Stimulated activated CD4-positive, alpha-beta T cell treated with anti-CD3 and anti-CD28 coated beads, Interleukin-15, amount 100 ng/mL, for 1 hour (primary cell): ENCODE measurements at places on chromosomes 11 and 22.

DNA sequence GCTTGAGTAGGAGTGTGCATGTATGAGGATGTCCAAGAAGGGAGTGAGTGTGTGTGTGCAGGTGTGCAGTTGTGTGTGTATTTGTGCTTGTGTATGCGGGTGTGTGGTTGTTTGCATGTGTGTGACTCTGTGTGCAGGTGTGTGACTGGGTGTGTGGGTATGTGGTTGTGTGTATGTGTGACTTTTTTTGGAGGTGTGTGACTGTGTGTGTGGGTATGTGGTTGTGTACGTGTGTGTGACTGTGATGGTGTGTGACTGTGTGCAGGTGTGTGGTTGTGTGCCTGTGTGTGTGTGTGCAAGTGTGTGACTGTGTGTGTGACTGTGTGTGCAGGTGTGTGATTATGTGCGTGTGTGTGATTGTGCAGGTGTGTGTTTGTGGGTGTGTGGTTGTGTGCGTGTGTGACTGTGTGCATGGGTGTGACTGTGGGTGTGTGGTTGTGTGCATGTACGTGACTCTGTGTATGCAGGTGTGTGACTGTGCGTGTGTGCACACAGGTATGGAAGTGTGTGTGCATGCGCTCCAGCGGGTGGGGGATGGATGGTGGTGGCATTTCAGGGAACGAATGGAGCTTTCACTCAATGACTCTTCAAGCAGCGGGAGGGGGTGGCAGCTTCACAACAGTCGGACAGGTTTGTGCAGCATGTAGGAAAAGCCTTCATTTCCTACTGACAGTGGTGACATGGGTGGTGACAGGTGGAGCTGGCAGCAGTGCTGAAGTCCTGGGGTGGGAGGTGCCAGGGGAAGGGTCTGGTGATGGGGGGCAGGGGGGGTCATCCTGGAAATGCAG, 47.6 kb downstream of the CACNA1I start:
- no peak for DNase-seq

GRCh38 chr11:69008737-69009440, 4.2 kb downstream of the MRGPRF start:
- DNase-seq = no peak

GRCh38 chr11:24005202-24005876, 491.5 kb upstream of the LUZP2 start:
- DNase-seq = no peak

GRCh38 chr11:29131055-29131454, 885.8 kb downstream of the KCNA4 start:
- DNase-seq = no peak

- no peak for DNase-seq
Observed at GRCh38 chr11:125063429-125064043, 431 bp downstream of the SLC37A2 start.

DNA sequence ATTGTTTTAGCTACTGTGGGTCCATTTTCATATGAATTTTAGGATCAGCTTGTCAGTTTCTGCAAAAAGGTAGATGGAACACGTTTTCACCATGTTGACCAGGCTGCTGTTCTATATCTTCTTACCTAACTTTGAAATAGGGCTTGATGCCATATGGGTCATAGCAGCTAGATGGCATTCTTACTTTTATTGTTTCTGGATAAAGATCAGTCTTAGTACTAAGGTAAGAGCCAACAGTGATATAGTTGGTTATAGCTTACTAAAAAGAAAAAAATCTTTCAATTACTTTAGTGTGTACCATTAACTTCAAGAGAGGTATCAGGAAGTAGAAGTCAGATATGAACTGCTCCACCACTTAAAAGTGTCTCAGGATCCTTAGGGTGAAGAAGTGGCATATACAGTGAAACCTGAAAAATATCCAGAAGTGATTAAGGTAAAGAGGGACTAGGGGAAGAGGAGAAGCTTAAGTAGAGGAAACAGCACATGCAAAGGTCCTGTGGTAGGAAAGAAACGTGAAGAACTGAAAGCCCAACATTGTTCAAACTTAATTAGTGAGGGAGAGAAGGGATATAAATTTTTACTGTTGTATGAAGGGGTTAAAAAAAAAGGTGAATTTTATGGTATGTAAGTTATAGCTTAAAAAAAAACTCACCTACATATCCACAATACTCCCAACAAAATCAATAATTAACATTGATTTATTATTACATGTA, 59.9 kb upstream of the B3GNT6 start:
- no peak for DNase-seq

GRCh38 chr11:17561526-17561925, 14.5 kb downstream of the OTOG start:
- no peak for DNase-seq

GRCh38 chr11:67441731-67442351, 1.4 kb downstream of the CORO1B start:
- no peak for DNase-seq

GRCh38 chr11:70191495-70192140, 11.5 kb upstream of the FADD start:
- DNase-seq = peak; percentile 31

DNA sequence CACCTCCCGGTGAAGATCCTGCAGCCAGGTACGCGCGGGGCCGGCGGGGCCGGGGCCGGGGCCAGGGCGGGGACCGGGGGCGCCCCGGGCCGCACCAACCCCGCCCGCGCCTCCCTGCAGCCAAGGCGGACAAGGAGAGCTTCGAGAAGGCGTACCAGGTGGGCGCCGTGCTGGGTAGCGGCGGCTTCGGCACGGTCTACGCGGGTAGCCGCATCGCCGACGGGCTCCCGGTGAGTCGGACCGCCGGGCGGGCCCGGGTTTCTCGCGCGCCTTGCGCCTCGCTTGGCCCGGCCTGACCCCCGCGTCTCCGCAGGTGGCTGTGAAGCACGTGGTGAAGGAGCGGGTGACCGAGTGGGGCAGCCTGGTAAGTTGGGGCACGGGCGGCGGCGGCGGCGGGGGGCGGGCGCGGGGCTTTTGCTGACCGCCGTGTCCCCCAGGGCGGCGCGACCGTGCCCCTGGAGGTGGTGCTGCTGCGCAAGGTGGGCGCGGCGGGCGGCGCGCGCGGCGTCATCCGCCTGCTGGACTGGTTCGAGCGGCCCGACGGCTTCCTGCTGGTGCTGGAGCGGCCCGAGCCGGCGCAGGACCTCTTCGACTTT, 531 bp downstream of the PIM3 start:
- DNase-seq = no peak

- no peak for DNase-seq
Observed at GRCh38 chr22:43520632-43521039, 108.8 kb downstream of the MPPED1 start.
